ENCODE measurements at places on chromosomes 1 and 21. TPM values are rescaled to one million over a fixed set of nuclear protein-coding genes. Genes with fewer than 3 reads are reported as not detected.

Gene EFNA1
- total RNA-seq, result 0.28 TPM

DNA sequence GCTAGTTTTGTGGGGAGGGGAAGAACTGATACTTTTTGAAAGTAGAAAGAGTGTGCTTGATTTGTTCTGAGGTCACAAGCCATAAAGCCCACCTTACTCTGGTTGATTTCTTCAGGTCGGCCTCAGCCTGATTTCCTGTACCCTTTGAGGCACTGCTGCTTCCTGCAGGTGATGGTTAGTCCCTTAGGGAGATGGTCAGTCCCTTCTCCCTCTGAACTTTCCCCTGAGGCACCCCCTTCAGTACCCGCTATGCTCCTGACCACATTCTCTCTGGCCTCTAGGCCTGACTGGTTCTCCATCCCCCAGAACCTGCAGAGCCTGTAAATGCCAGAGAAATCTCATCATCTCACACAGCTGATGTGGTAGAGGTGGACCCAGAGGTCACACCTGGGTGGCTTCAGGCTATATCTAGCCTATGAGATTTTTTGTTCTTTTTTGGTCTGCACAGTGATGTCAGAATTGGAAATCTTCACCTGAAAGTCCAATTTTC is 15.0 kb upstream of the ID3 start:
- no peak for DNase-seq

Gene SPAG17
- under 0.01 TPM for total RNA-seq

DNA sequence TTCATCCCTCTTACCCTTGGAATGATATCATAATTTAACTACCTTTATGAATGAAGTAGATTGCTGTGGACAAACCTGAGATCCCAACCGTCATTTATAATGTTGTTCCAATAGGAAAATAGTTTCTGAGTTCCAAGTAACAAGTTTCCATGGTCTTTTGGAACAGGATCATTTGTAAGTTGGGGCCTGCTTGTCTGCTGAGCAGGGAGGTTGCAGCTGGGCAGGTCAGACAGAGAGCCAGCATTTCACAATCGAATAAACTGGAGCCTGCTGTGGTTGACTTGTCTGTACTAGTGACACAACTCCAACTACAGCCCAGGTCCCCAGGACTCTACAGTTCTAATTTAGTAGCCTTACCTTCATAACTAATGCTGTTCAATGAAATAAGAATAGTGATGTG is 18.6 kb upstream of the RALGPS2 start:
- DNase-seq, result peak; percentile 79

GRCh38 chr1:198184516-198184915 is 27.7 kb downstream of the NEK7 start:
- DNase-seq, result no peak

DNA sequence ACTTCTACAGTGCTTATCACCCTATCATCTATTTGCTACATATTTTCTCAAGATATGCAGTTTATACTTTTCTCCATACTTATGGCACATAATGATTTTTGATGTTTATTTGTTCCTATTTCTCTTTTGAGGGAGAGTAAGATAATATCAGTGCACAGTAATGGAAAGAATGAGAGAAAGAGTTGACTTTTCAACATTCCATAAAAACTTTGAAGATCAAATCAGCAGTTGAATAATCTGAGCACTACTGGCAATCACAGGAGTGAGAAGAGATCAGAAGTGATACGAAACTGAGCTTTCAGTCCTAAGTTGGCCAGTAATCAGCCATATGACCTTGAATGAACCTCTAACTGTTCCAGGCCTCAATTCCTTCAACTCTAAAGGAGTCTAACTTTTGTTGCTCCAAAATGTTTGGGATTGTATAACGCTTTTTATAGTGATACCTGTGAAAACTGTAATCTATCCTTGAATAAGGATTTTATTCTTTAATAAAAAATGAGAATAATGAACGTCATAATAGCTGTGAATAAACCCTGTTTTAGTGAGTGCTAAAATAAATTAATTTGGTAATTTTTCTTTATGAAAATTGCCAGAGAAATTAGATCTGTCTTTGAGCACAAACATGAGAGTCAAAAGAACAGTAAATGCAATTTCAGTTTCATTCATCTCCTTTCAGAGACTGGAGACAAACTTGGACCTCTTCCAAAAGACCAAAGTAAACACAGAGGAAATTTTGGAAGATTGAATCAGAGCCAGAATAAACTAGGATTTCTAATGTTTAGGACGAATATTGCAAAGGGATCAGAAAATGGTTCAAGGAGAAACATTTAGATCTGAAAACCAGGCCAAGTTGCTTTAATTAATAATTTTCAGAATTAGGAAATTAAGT is 309.9 kb downstream of the ADGRL2 start:
- no peak for DNase-seq

DNA sequence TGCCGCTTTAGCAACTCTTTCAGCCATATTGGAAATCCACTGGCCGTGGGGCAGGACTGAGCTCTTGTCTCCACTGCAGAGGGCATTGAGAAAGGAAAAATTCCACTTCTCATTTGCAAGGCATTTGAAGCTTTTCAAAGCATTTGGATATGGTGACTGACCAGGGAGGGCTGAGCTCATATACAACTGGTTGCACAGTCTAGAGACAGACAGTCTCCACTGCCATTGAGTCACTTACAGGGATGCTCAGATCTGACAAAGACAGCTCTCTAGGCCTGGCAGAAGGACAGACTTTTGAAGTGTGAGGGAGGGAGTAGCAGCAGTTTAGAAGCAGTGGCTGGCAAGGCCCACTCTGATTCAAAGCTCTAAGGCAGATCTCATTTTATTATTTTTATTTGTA is 24.2 kb downstream of the NCF2 start:
- no peak for DNase-seq

Gene RLF
- total RNA-seq, result 33.1 TPM
